ENCODE measurements at places on chromosomes 4 and X.

GRCh38 chr4:11724731-11725130 lies 296.0 kb upstream of the HS3ST1 start:
- DNase-seq, result no peak

GRCh38 chr4:112664611-112665010 lies 27.7 kb downstream of the LARP7 start:
- DNase-seq, result no peak

- no peak for DNase-seq
Observed at GRCh38 chrX:80550722-80551121, 130.5 kb downstream of the TENT5D start.

GRCh38 chr4:30295652-30296051 lies 424.5 kb upstream of the PCDH7 start:
- no peak for DNase-seq

GRCh38 chrX:67614423-67614822 lies 70.6 kb downstream of the AR start:
- DNase-seq, result no peak

GRCh38 chrX:51406688-51407519 lies 74.3 kb downstream of the NUDT10 start:
- DNase-seq, result no peak

GRCh38 chrX:15930585-15930984 lies 76.0 kb upstream of the AP1S2 start:
- DNase-seq, result no peak

- no peak for DNase-seq
Observed at GRCh38 chrX:110178179-110178865, 139.6 kb downstream of the AMMECR1 start.

DNA sequence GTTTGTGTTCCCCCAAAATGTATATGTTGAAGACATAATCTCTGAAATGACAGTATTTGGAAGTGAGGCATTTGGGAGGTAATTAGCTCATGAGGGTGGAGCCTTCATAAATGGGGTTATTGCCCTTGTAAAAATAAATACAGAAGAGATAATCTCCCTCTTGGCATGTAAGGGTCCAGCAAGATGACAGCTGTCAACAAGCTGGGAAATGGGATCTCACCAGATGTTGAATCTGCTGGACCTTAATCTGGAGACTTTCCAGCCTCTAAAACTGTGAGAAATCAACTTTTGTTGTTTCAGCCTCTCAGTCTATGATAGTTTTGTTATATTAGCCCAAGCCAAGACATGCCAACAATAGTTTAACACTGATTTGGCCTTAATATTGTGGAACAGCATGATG lies 438.2 kb upstream of the PCDH7 start:
- DNase-seq, result no peak

- no peak for DNase-seq
Observed at GRCh38 chrX:109797311-109797975, 64.4 kb upstream of the ACSL4 start.

Data from stimulated activated naive CD4-positive, alpha-beta T cell treated with Interleukin-2 at 50 U/mL for 16 hours (primary cell).